ENCODE measurements at places on chromosomes 6 and 20.
A peak's percentile ranks its signal among the peaks of the same experiment; 100 is the strongest.

GRCh38 chr6:53922539-53922981 is 127.8 kb downstream of the LRRC1 start:
- DNase-seq = no peak

DNA sequence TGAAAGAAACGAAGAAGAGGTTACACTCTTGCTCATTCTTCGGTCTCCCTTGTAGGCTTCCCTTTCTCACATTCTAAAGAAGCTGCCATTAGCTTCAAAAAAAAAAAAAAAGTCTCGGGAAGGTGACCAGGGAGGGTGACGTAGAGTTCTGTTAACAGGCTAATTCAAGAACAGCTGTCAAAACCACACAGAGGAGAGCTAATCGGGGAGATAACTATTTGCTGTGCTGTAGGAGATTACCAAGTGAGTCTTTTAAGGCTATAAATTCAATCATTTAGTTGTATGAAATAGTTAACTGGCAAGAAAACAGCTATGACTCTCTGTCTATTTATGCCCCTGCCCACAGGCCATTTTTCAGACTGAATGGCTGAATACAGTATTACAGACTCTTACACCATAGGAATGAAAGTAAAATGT is 256.8 kb downstream of the SYNE1 start:
- DNase-seq = peak; percentile 57

GRCh38 chr6:7053125-7053774 is 54.5 kb upstream of the RREB1 start:
- DNase-seq = no peak

GRCh38 chr6:80437801-80438200 is 331.3 kb downstream of the BCKDHB start:
- no peak for DNase-seq

DNA sequence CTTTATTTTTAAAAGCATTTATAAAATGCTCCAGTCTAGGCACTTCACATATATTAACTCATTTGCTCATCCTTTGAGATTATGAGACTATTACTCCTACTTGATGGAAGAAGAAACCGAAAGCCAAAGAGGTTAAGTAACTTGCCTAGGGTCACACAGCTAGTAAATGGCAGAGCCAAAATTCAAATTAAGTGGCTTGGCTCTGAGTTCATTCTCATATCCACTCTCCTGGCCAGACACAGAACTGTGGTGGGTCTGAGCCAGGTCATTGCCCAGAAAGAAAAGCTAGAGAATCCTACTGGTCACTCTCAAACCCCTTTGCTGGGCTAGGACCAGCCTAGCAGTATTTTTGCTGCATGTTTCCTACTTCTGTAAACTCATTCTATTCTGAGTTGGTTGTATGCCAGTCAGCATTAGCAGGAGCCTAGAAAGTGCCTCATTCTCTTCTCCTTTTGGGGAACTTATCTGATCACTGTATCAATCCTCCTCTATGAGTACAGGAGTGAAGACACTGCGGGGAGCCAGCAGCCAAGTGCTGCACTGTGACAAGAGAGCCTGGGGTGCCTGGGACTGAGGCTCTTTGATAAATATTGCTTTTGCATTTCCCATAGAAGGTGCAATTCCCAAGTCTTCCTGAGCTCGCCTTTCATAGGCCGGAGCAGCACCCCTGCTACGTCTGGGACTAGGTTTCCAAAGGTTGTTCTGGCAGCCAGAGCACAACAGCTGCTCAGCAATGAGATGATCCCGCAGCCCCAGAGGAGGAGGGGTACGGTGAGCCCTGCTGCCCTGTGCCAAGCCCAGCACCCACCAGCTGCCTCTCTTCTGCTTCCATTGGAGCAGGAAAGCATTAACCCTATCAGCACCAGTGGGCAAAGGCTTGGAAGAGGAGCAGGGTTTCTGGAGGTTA is 728.3 kb downstream of the MAFB start:
- DNase-seq = no peak

- DNase-seq = no peak
Measured at GRCh38 chr6:120056085-120056484, 706.5 kb upstream of the MAN1A1 start.

GRCh38 chr6:159969204-159969912 is 476 bp downstream of the IGF2R start:
- no peak for DNase-seq

- DNase-seq = no peak
Measured at GRCh38 chr20:9886227-9886626, 47.4 kb upstream of the PAK5 start.

DNA sequence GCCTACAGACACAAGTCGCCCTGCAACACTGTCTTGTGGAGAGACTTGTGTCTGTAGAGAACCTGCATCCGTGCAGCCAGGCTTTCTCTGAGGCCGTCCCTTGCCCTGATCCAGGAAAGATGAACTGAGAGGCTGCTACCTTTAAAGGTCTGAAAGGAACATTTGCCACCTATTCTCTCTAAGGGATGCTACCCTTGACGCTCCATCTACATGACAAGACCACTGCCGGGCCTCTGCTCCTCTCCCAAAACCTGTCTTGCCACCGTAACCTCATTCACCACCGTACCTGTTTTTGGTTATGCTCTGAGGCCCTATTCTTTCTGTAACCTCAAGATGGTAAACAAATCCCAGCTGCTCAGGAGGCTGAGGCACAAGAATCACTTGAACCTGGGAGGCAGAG is 73.9 kb downstream of the FOXF2 start:
- no peak for DNase-seq

DNA sequence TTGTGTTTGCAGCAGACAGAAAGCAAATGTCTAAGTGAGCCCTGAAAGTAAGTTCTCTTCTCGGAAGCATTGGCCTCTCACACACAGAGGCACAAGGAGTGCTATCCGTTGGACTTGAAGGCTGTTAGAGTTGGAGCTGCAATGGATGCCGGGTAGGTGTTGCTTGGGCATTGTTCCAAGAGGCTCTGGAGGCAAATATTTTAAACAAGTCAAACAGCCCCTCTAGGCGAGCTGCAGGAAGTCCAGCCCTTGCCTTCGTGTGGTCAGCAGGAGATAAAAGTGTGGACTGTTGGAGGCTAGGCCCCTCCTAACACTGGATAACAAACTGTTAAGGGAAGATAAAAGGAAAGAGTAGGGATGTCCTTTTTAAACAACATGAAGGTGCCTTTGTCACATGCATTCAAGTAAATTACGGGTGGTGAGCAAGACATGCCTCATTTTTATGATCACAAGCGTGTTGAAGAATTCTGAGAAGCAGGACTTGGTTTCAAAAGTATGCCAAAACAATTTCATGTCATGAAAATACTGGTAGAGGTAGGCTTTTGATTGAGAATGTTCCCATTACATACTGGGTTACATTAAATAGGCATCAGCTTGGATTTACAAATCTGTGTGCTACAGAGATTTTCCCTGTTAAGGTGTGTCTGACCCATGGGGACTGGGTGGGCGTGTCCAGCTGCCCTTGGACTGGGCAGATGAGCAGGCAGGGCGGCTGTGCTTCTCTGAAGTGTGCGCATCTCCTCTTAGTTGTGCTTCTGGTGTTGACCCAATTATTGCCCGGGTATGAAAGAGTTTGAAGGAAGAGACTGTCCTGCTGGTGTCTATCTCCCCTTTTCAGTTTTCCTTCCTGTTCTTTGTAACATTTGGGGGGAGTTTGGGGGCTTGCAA is 57.5 kb downstream of the RREB1 start:
- no peak for DNase-seq

GRCh38 chr6:80442366-80442765 is 335.9 kb downstream of the BCKDHB start:
- DNase-seq = no peak

DNA sequence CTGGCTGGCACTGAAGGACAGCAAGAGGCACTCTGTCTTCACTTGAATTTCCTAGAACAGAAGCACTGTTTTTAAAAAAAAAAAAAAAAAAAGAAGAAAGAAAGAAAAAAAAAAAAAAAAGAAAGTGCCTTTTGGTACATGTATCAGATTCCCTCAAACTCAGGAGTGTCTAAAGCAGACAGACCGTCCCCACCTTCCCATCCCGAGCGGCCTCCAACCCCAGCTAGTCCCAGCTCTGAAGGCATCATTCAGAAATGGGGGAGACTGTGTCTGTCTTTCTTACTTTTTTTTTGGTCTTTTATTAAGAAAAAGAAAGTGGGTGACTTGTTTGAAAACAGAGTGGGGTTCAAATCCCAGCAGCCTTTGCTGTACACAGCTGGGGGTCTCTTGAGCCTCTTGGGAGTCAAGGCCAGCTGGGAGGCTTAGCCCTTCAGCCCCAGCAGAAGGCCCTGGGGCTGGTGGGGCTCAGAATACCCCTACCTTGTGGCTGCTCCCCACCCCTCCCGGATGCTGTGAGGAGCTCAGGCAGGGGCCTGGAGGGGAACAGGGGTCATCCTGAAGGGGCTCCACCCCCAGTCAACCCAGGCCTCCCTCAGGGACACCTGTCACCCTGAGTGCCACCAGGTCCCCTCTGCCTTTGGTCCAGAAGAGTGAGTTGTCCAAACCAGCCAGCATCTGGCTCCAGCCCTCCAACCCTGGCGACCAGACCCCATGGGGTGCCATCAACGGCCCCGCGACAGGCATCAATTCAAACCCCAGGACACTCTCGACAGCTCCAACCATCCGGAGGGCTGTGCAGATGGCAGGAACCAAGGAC is 128.3 kb downstream of the TAF4 start:
- DNase-seq = no peak

GRCh38 chr6:107098436-107099307 is 16.6 kb downstream of the BEND3 start:
- DNase-seq = no peak

DNA sequence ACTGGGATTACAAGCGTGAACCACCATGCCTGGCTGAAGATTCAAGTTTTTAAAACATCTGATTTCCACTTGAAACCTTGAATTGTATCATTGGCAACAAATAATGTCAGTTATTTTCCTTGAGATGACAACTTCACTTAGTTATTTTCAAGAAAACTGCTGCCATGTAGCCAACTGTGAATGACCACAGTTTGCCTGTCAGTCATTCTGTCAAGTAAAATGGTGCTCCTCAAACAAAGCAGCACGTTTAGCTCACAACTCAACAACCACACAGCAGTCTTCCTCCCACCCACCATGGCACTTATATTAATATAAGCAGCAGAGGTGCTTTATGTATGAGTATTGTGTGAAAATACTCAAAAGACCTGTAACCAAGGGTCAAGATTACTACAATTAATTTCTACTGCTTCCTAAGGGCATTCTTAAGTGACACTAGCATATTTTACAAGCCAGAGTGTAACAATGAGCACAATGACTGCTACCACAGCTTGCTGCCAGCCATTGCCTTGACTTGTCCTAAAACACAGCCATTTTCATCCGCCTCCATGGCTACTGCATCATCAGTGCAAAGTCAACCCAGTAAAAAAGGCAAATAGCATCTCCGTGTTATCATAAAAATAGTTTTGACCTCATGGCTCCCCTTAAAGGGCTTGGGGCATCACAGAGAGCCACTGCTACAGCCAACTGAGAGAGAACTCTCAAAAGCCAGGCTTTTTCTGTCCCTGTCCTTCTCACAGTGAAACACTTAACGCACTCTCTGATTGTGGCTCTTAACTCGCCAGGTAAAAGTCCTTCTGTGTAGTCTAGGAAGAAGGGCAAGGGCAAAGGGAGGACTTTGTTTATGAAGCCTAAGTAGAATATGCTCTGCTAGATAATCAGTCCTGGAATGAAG is 96.4 kb upstream of the TAB2 start:
- DNase-seq = no peak

GRCh38 chr6:142443532-142443931 is 141.7 kb downstream of the ADGRG6 start:
- DNase-seq = no peak

- no peak for DNase-seq
Measured at GRCh38 chr6:86192123-86192522, 549.4 kb upstream of the SYNCRIP start.

GRCh38 chr6:22322103-22323030 is 25.5 kb upstream of the PRL start:
- DNase-seq = peak; percentile 66

GRCh38 chr20:62303340-62304226 is 786 bp downstream of the ADRM1 start:
- peak; percentile 4 for DNase-seq

GRCh38 chr20:34262488-34263288 is 21.5 kb downstream of the ASIP start:
- no peak for DNase-seq

GRCh38 chr20:22920898-22921297 is 114.2 kb upstream of the SSTR4 start:
- no peak for DNase-seq

- DNase-seq = no peak
Measured at GRCh38 chr20:48823960-48824498, 3.8 kb downstream of the PREX1 start.

DNA sequence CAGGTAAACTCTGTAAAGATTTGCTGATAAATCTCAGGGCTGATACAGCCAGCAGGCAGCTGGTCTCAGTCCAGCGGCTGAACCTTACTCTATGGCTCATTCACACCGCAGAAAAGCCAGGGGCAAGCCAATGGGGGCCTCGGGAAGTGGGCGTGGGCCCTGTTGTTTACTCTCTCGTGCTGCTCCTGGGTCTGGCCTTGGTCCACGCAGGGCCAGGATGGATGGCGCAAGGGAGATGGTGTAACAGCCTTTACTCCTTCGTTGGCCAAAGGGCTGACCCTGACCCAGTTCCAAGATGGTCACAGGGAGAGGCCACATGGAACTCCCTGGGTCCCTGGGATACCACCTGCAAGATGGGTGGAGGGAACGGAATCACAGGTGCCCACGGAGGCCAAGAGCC is 16.2 kb downstream of the KCNK17 start:
- DNase-seq = no peak

GRCh38 chr6:11919771-11920440 is 92.2 kb upstream of the HIVEP1 start:
- DNase-seq = no peak

- DNase-seq = no peak
Measured at GRCh38 chr6:116210750-116211425, 43.0 kb downstream of the TSPYL4 start.

- no peak for DNase-seq
Measured at GRCh38 chr6:81565071-81565470, 187.4 kb downstream of the TENT5A start.

DNA sequence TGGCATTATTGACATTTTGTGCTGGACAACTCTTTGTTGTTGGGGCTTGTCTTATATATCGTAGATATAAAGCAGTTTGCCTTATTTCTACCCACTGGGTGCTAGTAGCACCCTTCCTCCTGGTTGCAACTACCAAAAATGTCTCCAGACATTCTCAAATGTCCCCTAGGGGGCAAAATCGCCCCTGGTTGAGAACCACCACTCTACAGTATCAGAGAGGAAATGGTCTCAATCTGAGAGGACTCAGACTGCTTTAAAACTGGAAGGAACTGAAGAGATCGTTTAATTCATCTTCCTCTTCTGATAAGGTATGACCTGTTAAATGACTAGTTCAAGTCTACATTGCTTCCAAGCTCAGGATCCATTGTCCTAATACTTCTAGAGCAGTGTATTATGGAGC is 14.9 kb downstream of the SH3BGRL2 start:
- no peak for DNase-seq

DNA sequence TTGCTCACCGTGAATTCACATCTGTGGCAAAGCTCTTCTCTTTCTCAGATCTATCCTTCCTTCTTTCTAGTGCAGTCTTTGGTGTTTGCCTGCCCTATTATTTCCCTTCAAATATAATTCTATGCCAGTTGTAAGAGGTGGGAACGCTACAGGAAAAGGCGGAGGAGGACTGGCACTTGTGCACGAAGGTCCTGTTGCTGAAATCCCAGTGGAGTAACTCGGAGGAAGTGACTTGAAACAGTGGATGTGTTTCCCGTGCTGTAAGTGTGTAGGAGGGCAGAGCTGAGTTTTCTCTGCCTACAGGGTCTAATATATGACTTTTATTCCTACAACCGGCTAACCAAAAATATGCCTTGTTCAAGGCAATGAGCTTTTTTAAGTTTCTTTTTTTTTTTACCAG is 754.8 kb downstream of the QKI start:
- no peak for DNase-seq

Data from renal pelvis (tissue), 12 donors.